ENCODE measurements at places on chromosomes 5 and 9.

GRCh38 chr5:115686738-115687074, 60.9 kb upstream of the TMED7 start:
- DNase-seq, result no peak

DNA sequence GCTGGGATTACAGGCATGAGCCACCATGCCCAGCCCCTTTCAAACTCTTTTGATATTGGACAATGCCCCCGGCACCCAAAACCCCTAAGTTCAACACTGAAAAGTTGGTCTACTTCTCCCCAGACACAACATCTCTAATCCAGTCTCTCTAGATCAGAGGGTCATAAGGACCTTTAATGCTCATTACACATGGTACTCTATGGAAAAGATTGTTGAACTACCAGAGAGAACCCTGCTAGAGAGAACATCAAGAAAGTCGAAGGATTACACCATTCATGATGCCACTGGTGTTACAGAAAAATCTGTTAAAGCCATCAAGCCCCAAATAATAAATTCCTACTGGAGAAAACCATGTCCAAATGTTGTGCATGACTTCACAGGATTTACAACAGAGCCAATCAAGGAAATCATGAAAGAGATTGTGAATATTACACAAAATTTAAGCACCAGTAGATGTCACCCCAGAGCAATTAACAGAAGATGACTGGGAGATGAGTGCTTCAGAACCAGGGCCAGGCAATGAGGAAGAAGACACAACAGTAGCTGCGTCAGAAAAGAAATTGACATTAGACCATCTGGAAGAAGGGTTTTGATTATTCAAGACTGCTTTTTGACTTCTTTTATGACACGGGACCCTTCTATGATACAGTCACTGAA, 28.3 kb upstream of the NIPAL4 start:
- peak; percentile 68 for DNase-seq

DNA sequence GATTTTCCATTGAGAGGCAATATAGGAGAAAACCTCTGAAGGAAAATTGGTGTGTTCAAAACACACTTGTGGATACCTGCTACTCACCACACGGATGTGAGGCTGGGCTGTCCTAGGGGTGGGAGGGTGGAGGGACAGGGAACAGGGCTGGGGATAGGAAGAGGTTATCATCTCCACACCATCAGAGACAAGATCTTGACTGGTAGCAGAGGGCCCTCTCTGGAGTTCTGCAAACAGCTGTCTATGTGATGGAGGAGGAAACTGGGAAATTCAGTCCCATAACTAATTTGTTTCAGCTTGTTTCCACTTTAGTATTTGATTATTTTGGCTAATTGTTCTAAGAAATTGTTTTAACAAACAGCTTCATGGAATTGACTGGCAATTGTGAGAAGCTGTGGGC, 91.6 kb upstream of the FSTL4 start:
- DNase-seq, result no peak

- DNase-seq, result no peak
These were observed 41.3 kb downstream of the VPS13A start for GRCh38 chr9:77218612-77219011.

DNA sequence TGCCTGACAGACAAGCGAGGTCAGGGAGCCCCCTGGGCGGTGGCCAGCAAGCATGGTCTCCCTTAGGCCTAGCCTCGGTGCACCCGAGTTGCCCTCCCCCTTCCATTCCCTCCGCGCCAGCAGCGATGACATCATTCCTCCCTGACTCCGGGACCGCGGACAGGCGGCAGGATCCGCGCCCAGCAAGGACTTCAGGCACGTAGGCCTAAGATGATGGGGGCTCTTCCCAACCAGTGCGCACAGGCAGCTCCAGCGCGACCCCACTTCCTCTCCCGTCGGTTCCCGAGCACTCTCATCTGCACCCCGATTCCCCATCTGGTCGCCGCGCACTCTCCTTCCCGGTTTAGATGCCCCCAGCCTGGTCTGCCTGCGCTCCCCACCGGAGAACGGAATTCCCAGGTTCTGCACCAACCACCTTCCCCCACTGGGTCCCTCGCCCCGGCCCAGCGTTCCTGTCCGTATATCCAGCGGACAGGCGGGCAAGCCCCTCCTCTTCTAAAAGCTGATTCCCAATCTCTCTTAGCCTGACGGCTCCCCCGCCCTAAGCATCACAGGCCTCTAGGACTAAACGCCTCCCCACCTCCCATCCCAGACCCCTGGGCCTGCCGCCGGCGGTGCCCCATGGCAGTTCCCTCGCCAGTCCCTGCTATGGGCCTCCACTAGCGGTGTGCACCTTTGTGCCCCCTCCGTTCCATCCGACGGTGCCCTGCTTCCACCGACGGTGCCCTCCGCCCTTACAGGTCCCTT, 931 bp downstream of the FAM219A start:
- no peak for DNase-seq

DNA sequence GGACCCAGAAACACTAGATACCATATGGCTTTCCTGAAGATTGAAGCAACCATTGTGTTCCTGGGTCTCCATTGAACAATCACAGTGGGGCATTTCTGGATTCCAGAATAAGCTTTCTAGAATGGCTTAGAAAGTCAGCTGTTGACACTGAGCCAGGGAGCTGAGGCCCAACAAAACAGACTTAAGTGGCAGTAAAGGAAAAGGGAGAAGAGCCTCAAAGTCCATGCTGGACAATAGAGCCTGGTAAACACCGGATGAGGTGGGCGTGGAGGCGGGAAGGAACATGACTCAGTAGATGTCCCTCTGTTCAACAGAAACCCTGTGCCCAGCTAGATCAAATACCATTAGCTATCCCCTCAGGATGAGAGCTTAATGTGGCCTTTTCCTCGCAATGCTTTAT, 14.8 kb downstream of the SPARC start:
- DNase-seq, result no peak

GRCh38 chr5:160363211-160363610, 7.2 kb downstream of the C1QTNF2 start:
- DNase-seq, result no peak

GRCh38 chr5:138706655-138707480, 46.4 kb upstream of the CTNNA1 start:
- no peak for DNase-seq

GRCh38 chr5:90099099-90099498, 310.5 kb downstream of the CETN3 start:
- DNase-seq, result no peak

GRCh38 chr9:112921549-112921948, 30.9 kb upstream of the SLC46A2 start:
- DNase-seq, result no peak
